ENCODE measurements at places on chromosomes 11 and 22.
A peak's percentile ranks its signal among the peaks of the same experiment; 100 is the strongest.

DNA sequence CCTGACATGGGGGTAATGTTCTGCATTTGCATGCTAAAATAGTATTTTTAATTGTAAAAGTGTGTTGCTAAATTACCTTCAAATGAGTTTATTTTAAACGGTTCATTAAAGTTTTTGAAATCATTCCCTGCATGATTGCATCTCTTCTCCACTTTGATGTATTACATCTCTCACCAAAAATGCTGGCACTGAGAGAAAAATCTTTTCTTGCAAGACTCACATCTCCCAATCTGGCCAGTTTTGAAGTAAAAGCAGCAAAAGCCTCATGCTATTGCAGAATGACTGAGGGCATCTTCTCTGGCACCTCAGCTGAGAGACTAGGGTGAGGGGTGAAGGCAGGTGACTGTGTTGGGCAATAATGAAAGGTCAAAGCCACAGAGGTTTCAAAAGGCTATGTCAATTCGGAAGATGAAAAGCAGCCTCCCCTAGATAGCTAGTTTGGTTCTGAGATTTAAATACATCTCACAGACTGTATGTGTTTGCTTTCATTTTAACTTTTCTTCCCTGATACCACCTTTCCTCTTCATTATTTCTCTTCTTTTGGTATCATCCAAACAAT lies 292.2 kb upstream of the RAG2 start:
- DNase-seq, result no peak

- no peak for DNase-seq
Measured at GRCh38 chr11:63227521-63228107, 15.8 kb downstream of the SLC22A25 start.

GRCh38 chr11:111735262-111736116 lies 30.7 kb downstream of the PPP2R1B start:
- peak; percentile 89 for DNase-seq

GRCh38 chr22:20219667-20220628 lies 48.2 kb downstream of the RTN4R start:
- DNase-seq, result peak; percentile 33

GRCh38 chr11:103079833-103080232 lies 12.1 kb downstream of the DCUN1D5 start:
- DNase-seq, result no peak

DNA sequence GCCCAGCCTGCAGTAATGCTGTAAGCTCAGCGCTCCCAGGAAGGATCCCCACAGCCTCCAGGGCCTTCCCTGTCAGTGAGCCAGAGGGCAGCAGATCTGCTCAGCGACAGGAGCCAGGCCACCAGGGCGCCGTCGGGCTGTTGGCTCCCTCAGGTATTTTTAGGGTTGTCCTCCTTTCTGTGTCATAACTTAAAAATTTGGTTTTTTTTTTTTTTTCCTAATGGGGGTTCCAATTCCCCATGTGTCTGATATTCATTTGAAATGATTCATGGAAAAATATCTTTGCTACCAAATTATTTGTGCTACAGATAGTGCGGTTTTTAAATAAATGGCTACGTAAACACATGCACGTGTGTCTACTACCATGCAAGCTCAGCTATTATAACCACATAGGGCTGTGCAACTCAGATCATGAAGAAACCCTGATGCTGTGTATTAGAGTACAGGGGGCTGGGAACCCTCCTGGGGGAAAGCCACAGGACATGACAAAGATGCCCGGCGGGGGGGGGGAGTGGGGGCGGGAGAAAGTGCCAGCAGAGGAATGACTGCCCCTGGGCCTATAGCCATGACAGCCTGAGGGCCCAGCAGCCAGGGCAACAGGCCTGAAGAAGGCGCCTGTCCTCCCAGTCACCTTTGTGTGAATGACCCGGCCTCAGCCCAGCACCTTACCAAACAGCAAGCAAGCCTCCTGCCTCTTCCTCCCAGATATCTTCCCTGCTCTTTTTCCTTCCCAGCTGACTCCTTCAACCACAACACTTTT lies 89.3 kb downstream of the NAT10 start:
- no peak for DNase-seq

DNA sequence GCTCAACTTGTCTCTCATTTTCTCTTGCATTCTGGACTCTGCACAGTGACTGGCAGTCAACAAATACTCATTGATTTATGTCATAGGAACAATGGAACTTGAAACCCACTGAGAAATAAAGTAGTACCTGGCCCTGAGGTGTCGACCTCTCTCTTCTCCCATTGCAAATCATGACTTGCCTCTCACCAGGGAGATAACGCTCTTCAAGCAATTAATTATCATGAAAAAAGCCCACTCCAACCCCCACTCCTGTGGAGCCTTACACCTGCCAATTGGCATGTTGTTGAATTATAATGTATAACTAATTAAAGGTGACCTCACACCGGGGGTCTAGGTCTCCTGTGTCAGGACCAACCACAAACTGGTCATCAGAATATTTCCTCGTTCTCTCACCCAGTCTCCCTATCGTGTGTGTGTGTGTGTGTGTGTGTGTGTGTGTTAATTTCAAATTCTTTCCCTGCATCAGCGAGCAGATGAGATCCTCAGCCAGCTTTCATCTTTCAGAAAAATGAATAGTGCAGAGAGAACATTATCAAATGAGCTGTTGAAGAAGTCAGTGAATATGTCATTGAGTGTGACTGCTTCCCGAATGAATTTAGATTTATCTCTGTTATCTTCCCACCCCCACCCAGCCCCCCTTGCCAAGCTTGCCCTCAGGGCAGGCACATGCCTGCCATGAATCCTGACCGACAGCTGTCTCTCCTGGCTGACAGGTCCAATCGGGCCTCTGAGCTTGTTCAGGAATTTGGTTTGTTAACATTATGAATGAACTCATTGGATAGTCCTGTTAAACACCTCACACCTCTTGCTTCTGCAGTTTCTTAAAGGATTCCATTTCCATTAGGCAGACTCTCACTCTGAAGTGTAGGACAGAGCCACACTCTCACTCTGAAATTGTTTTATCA lies 357.4 kb downstream of the INSC start:
- no peak for DNase-seq
